ENCODE measurements at places on chromosomes 4 and X.
A peak's percentile ranks its signal among the peaks of the same experiment; 100 is the strongest.

GRCh38 chrX:132092439-132093065 is 35.3 kb downstream of the FRMD7 start:
- peak; percentile 28 for DNase-seq

DNA sequence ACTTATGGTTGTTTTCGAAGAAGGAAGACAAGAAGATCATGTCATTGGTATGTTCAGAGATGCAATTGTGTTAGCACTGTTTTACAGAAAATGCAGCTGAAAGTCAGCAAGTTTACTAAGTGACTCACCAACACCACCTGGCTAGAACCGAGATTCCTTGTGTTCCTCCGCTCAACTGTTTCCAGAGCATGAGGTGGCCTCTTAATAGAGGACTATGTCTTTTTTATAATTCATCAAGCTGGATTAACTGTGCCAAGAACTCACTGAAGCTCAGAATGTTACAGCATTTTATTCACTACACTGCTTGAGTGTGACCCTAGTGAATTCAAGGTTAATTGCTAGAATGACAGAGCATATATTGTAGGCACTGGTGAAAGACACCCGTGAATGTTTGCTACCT is 1573.5 kb upstream of the TENM3 start:
- no peak for DNase-seq

DNA sequence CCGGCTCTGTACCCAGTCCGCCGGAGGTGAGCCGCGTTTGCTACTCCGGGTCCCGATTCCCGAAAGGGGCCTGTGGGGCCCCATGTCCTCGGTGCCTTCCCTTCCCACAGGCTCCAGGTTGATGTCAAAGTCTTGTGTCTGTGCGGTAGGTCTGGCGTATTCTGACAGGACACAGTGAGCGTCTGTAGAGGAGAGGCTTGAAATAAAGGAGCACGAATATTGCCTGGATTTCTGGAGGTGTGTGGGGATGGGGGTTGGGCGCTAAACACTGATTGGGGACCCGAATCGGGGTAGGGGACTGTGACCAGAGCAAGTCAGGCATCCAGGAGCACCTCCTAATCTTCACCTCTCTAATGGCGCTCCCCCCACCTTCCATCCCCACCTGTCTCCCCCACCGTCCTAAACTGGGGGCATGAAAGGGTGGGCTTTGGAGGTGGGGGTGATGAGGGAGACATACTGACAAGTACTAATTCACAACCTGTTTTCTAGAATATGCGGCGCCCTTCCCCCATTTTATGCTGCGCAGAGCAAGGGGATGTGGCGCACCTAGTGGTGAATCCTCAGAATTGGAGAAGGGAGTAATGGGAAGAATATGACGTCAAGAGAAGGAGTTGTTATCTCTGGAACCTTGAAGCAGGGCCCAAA is 855 bp downstream of the GPRASP2 start:
- DNase-seq = no peak

- no peak for DNase-seq
Observed at GRCh38 chr4:169582203-169582602, 30.2 kb downstream of the NEK1 start.

DNA sequence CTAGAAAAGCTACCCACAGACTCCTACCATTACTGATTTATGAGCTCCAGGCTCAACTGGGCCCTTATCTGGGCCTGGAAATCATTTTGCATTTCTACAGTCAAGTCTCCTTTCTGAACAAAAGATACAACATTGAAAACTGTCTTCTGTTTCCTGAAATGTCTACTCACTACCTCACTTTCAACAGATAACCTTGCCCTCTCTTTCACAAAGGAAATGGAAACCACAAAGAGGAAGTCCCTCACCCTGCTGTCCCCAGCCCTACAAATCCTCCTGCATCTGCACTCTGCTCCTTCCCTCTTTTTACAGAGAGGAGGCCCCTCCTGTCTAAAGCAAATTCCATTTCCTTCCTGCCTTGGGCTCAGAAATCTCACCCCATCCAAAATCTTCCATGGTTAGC is 24.8 kb upstream of the CYBB start:
- DNase-seq = no peak

- DNase-seq = no peak
Observed at GRCh38 chr4:37682701-37683401, 3.3 kb downstream of the RELL1 start.

GRCh38 chrX:41475591-41476241 is 28.6 kb downstream of the NYX start:
- DNase-seq = no peak

GRCh38 chr4:186554914-186555827 is at the start of gene MTNR1A:
MTNR1A (minus strand) TSS chr4:186555567; CDS start chr4:186555365, 202 bp downstream.
- DNase-seq = no peak

DNA sequence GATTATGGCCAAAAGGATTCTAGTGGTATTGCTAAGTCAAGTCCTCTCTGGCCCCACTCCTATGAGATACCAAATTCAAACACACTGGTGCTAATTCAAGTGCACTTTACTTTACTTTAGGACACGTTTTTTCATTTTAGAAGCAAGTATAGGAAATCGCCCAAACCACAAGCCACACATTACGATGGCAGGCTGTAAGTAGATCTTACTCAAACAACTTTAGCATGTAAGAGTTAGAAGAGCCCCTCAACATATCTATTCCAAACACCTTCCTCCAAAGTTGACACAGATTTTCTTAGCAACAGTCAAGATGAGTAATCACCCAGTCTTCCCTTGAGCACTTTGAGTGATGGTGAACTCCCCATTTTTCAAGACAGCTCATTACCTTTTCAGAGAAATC is 43.6 kb downstream of the DRD5 start:
- DNase-seq = no peak

DNA sequence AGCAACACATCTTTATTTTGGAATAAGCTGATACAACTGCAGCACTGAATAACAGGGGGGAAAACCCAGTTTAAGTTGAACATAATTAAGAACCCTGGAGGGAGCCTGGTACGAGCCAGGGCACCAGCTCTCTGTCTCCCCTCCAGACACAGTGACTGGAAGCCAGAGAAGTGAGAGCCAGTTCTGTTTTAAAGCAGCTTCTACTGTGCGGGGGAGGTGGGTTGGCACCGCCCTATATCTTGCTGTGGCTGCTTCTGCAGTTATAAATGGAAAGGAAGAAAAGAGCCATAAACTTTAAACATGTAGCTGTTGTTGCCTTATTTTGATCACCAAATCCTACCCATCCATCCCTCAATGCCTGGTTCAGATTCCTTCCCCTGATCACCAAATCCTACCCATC is 207.9 kb upstream of the ANXA3 start:
- no peak for DNase-seq

GRCh38 chr4:169098532-169098931 is 88.5 kb upstream of the CBR4 start:
- DNase-seq = no peak

- DNase-seq = no peak
Observed at GRCh38 chrX:68915778-68916177, 87.0 kb downstream of the EFNB1 start.

DNA sequence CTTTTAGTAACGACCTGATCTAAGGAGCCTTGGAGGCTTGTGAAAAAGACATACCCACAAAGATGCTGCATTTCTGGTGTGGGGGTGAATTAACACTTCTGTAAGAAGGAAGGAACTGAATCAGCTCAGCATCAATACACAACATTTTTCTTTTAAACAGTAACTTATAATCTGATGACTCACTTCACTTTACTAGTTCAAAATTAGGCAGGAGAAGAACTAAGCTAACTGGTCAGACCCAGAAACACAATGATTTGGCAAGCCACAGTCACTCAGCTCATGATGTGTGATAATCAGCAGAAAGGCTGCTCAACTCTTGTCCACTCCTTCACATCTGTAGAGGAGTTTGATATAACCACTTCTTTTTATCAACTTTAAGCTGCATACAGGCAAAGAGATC is 4.6 kb downstream of the MMAA start:
- no peak for DNase-seq

DNA sequence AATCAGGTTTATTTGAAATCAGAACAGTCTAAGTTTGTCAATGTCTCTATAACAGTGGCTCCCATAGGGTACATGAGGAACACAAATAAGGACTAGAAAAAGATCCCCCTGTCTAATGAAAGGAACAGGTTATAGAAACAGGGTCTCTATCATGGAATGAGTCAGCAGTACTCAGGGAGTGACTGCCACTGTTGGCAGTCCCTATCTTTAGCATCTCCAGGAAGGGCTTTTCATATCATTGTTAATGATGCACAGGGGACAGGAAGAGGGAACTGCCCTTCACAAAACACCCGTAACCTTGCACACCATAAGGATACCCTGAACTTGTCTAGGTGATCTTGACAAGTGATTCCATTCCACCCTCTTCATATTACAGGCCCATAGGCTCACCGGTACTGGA is 38.5 kb upstream of the SMIM10L2A start:
- no peak for DNase-seq

GRCh38 chrX:10496345-10496965 is 123.9 kb downstream of the MID1 start:
- no peak for DNase-seq

DNA sequence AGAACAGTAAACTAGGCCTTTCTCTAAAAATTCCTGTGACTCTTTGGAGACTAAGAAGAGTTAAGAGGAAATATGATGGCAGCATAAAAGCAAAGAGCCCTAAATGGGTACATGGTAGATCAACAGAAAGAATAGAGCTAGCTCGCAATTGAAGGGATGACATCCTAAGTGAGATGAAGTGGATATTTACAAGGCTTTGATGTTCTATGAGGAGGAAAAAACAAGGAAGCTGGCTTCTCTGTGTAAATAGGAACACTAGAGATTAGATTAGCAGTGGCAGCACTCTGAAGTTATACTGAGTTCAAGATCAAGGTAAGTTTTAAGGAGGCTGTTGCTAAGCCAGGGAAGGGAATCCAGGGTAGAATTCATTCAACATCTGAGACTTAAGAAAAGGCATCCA is 73.1 kb upstream of the MBNL3 start:
- DNase-seq = no peak

DNA sequence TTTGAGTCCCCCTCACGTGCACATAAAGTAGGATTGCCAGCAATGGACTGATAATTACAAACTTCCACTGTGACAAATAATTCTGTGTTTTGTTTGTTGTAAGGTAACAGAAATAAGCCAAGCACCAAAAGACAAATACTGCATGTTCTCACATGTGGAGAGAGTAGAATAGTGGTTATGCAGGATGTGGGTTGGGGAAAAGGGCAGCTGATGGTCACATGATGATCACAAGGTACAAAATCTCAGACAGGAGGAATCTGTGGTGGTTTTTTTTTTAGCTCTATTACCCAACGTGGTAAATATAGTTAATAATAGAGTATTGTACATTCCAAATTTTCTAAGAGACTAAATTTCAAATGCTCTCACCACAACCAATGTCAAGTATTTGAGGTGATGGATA is 182.3 kb downstream of the BANK1 start:
- DNase-seq = no peak

GRCh38 chrX:21509912-21510311 is 135.7 kb downstream of the CNKSR2 start:
- no peak for DNase-seq

- no peak for DNase-seq
Observed at GRCh38 chr4:6785572-6785925, 3.0 kb downstream of the KIAA0232 start.

DNA sequence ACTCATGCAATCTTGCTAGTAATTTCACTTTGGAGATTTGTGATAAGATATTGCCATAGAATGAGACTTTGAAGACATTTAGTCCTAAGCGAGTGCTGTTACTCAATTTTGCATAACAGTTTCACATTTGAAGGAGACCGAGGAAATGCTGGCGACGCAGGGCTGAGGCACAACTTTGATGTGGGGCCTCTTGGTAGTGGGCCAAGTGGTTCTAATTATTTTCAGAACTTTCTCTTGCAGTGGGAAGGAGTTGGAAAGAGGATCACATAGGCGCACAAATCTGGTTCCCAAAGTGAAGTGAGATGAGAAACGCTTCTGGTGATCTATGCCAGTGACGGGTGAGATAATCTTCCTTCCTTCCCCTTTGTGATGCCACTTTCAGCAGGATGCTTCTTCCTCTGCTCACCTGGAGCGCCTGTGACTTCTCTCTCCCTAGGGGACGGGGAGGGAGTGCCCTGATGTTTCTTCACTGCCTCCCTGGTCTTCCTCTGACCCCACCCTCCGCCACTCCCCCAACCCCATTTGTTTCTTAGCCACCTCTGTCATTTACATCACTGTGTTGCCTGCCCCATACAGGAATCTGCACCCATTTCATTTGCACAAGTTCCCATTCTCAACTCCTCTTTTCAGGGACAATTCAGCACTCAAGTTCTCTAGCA is 138.9 kb upstream of the MID1 start:
- DNase-seq = no peak

GRCh38 chr4:16682975-16683374 is 215.5 kb downstream of the LDB2 start:
- no peak for DNase-seq

DNA sequence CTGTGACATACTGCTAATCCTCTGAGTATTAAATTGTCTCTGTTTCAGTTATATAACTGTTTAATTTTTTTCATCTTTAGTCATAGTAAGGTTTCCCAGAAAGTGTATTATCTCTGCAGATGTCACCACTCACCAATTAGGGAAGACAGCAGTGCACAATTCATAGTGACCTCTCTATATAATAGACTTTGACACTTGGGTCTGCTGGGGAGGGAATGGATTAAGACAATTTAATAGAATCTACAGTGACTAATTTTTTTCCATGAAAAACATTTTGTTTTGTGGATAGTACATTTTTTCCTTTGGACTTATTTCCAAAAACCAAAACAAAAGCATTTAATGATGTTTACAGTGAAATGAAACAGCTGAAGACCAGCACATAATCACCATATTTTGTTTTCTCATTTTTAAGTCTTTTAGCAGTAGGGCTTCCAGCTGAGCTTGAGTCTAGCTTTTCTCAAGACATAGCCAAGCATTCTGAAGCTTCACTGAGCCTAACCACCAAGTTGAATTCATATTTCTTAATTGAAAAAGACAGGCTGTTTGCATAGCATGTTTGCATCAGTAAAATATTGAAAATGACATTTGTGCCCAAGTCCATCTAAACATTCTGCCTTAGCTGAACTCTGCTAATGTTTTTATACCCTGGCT is 69.5 kb downstream of the PCDH19 start:
- DNase-seq = no peak

GRCh38 chr4:153221783-153222706 is 17.8 kb downstream of the TRIM2 start:
- DNase-seq = no peak

DNA sequence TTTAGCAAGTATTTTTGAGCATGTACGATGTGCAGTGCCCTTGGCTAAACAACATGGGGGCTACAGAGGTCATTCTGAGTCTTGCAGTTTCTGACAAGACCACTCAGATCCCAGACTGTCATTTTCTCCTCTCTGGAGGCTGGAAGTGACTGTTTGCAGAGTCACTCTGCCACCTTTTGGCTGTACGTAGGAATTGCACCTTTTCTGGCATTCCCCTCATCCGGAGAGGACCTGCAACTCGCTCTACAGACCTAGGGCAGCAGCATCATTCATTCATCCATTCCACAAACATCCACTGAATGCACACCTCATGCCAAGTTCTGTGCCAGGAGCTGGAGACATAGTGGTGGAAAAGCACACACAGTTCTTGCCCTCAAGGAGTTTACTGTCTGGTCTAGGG is 160.4 kb upstream of the GPR101 start:
- DNase-seq = peak; percentile 2

- no peak for DNase-seq
Observed at GRCh38 chr4:153809307-153809706, 20.4 kb upstream of the SFRP2 start.

Measured in stimulated activated CD4-positive, alpha-beta T cell treated with anti-CD3 and anti-CD28 coated beads, Interleukin-12 subunit alpha, Interleukin-12 subunit beta, amount 100 ng/mL, for 4 hours (primary cell).